T-helper 2 cell treated with Interferon-gamma antibody and Interleukin-4, amounts not matched to agents 5 μg/mL and 100 μg/mL, for 36 hours (primary cell): ENCODE measurements at places on chromosomes 2 and 18.

DNA sequence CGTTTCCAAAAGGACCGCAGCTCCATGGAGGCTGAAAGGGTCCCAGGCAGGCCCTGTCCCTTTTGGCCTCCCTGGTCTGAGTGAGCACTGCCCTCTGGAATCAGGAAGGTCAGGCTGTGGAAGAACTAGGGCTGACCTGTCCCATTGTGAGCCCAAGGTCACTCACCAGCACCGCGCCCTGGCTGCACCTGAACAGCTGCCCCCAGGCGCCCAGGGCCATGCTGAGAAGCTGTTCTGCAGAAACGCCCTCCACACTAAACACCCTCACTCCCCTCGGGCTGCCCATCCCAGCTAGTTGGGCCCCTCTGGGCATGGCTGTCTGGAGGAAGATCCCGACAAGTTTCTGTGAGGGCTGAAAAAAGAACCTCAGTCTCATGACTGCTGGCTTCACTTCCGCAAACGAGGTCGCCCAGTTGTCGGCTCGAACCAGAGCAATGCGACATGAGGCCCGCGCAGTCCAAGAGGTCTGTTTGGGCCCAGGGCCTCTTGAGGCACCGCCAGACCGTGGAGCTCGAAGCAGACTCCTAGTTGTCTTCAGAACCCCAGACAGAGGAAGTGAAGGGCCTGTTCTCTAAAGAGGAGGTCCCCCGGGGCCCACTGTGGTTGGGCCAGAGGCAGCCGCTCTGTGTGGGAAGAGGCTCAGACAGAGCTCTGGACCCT lies 64.4 kb downstream of the INPP5D start:
- DNase-seq, result no peak

DNA sequence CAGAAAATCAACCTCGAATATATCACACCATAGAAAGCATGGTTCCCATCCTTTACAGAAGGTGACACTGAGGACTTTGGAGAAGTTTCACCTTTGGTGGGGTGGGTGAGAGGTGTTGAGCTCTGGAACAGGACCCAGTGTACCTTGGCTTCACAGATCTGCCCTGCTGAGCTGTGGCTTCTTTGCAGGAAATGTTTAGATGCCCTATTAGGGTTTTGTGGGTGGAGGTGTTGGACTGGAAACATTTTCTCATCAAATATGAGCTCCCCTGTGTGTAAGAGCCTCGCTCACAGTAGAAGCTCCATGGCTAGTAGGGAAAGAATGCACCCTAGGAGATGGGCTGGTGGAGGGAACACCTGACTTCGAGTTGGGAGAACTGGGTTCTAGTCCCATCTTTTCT lies 55.6 kb downstream of the RPL37A start:
- DNase-seq, result no peak

DNA sequence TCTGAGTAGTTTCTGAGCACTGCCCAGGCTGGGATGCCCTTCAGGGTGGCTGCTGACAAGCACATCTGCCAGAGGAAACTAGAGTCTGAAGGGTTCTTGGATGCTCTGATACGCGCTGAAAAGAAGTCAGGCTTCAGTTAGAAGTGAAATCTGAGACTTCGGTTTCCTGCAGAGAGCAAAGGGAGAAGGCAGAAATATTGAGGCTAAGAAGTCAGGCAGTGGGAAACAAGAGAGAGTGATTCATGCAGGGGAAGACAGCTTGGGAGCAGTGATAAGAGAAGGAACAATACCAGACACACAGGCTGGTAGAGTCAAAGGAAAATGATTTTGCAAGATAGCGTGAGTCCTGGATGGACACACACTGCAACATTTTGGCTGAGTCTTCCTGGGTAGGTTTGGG lies 51.0 kb upstream of the BOD1L2 start:
- no peak for DNase-seq

DNA sequence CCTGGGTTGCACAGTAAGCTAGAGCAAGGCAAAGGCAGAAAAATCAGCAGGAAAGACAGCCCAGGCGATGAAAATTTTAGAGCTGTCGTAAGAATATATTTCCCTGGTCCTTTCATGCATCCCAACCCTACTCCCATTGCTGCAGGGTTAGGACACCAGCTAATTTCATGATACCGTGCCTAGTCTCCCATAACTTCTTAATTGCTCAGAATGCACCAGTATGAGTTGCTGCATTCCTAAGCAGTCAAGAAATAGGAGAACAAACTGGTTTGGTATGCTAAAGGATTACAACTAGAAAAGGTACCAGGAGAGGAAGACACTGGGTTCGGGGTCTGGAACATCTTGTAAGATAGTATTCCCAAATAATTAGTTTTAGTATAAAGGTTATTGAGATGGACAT lies 269.4 kb upstream of the NRXN1 start:
- DNase-seq, result no peak

GRCh38 chr2:163338270-163338669 lies 397.5 kb downstream of the FIGN start:
- no peak for DNase-seq
